ENCODE measurements at places on chromosomes 13 and 19.

DNA sequence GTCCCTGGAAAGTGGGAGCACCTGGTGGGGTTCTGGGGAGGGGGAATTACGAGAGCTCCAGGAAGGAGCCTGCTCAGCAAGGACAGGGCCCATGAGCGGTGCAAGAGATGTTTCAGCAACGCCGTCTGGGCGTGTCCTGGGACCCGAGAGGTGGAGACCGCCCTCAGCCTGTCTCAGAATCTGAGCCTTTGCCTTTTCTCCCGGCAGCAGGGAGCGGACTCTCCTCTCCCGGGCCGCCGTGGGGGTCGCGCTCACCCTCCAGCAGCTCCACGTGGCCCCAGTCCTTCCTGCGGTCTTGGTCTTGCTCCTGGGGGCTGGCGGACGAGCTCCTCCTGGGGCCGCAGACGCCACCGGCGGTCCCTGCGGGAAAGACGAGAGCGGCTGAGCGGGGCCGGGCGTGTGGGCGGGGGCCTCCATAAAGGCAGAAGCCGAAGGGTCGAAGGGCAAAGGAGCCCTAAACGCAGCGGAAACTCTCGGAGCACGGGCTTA lies 714 bp downstream of the POLRMT start:
- DNase-seq: peak; percentile 49

- DNase-seq: no peak
These were observed 751 bp downstream of the TMEM221 start for GRCh38 chr19:17447704-17448130.

DNA sequence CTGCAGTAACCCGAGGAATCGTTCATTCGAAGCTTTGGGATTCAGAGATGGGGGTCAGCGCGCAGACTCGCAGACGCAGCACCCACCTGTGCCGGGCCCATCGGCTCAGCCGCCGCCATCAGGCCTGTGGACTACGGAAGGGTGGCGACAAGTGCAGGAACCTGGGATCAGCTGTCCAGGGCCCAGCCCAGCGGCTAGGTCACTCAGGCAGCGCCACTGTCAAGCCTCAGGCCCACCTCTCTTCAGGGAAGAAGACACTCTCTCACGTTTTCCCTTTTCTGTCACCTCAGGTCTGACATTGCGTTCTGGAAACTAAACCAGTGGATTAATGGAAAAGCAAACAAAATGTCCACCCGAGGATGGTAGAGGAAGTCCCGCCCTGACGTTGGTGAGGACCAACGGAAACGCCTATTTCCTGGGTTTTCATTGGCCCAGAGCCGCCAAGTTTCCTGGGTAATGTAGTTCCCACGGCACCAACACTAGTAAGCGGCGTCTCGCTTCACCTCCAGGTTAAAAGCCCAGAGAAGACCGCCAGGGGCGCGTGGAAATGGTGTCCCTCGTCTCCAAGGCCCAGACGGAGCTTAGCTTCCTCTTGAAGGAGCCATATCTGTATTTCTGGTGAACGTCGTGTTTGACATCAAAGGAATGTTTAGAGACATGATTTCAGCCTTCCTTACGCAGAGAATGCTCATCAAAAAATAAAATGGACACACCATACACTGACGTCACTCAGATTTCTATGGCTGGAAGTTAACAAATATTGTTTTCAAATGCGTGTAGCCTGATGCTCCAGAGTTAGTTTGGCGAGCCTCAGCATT lies at the start of gene ZNF772:
TSS of gene ZNF772 (minus strand) at position 376 of the 818 bp plus-strand sequence. CDS start at position 119, 257 bp downstream.
- peak; percentile 93 for DNase-seq

GRCh38 chr19:41700381-41701195 lies 7.8 kb upstream of the CEACAM5 start:
- no peak for DNase-seq

- DNase-seq: no peak
These were observed 30.6 kb downstream of the GPX4 start for GRCh38 chr19:1134431-1134830.

DNA sequence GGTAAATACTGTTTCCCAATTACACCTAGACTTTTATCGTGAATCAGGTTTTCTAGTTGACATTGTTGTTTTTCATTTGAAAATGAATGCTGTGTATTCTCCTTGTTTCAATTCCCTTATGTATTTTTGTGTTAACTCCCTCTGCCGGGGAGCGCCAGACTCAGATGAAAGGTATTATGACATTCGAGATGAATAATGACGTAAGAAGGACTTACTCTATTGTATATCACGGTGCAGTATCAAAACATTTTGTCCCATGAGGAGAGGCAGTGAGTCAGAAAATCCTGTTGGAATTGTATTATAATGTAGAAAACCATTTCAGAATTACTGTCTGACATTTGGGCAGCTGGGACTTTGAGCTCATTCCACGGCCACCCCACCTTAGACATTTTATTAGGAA lies 61.6 kb downstream of the LRCH1 start:
- peak; percentile 69 for DNase-seq

DNA sequence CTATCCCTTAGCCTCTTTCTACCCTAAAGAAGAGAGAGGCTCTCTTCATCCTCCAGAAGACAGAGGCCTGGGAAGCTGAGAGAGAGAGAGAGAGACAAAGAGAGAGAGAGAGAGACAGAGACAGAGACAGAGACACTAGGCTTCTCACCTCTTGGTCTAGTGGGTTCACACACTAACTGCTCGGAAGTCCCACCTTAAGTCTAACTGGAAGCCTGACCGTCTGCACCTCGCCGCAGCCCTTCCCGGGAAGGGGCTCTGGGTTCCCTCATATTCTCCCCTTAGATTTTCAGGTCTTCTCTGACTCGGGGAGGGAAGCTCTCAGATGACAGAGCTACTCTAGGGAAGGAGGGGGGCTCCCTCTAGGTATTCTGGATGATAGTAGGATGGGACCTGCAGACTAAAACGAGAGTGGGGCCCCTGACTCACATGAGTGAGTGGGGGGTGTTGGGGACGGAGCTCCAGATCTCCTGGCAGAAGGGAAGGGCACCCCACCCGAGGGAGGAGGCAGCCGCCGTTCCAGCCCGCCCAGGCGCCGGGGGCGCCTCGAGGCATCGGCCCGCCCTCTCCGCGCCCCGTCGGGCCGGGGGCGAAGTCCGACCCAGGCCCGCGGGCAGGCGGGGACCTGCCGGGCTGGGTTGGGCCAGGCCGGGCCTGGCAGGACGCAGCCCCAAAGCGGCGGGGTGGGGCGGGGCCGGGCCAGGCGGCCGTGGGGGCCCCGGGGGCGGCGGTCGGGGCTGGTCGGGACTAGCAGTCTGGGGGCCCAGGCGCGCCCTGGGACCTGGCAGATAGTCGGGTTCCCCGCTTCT lies 2.0 kb upstream of the JUNB start:
- DNase-seq: no peak

DNA sequence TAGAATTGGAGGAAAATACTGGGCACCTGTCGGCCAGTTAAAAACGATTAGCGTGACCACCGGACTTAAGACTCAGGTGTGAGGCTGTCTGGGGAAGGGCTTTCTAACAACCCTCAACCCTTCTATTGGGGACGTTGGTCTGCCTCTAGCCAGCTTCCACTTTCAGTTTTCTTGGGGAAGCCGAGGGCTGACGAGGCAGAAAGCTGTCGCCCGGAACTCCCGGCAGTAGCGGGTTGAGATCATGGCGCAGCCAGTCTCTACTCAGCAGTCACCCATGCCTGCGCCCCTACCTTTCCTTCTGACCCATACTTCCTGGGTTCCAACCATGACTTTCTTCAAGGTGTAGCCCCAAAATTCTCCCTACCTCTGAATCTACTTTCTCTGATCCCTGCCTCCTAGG lies 1424.1 kb downstream of the SLITRK1 start:
- no peak for DNase-seq
